ENCODE measurements at places on chromosomes 5 and 9.

GRCh38 chr5:9454491-9454890, 91.4 kb downstream of the SEMA5A start:
- no peak for DNase-seq

GRCh38 chr5:143019614-143020515, 249.7 kb downstream of the ARHGAP26 start:
- no peak for DNase-seq

GRCh38 chr9:112328545-112328944, 4.9 kb downstream of the PTBP3 start:
- no peak for DNase-seq

DNA sequence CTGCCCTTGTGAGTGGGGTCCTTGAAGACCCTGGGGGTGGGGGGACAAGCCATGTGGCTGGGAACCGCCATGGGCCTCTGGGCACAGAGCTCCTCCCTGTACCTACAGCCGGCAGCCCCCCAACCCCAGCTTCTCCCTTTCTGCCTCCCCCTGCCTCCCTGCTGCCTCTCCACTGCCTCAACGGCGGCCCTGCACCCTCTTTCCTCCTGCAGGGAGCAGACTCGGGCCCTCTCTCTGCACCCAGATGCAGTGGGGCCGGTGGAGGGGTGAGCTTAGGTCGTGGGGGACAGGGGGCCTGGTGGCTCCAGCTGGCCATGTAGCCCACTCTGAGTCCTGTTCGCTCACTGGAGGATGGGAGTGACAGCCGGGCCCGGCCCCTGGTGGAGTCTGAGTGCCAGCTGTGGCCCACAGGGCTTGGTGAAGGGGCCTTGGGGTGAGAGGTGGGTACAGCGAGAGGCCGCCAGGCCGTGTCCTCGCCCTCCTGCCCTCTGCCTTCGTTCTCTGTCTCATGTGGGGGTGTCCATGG, 139.3 kb upstream of the COL5A1 start:
- no peak for DNase-seq

- DNase-seq: no peak
These were observed 616.0 kb upstream of the EDIL3 start for GRCh38 chr5:85000671-85001070.

GRCh38 chr9:83296123-83296522, 233.2 kb upstream of the RASEF start:
- no peak for DNase-seq

DNA sequence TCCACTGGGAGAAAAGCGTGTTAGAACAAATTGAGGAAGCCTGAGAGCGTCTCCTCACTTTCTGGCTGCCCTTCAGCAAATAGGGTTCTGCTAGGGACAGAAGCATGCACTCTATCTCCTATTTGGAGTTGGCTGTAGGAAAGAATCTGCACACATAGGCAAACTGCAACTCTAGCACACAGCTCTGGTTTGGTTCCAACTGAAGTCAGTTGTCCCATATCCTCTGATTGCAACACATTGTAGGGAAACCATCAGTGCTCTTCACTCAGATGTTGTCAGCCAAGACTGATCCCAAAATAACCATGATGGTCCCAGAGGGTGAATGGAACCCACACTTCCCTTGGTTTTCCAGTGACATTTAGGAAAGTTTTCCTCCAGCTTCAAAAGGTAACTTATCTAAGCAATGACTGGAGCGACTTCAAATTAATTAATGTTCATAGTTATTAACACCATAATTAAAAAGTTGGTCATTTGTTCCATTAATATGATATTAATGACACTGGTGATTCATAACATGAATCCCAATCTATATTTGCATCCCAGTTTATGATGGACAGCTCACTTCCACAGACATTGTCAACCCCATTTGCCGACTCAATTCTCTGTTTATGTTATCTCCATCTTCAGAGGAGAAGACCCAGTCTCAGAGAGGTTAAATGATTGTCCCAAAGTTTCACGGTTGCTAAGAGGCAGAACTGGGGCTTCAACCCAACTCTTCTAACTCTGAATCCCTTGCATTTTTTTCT, 136.7 kb upstream of the ZNF462 start:
- no peak for DNase-seq

DNA sequence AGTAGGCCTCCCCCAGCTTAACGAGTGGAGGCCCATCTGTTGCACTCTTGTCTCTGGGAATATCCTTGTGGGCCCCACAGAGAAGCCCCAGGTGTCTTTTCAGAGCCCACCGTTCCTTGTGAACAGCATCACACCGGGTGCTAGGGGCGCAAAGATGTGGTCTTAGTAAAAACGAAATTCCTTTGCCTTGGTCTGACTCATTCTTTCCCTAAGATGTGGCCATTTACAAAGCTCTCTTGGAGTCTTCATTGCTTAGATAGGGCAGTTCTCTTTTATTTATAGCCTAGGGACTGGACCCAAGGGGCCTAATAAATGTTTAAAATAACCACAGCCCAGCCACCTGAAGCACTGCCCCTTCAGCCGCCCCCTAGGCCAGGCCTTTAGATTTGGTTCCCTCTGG, 52.8 kb upstream of the RPL26L1 start:
- no peak for DNase-seq

Measured in stimulated activated CD4-positive, alpha-beta T cell treated with anti-CD3 and anti-CD28 coated beads, TNF-alpha, amount 100 ng/mL, for 48 hours (primary cell).